CD4-positive, alpha-beta memory T cell (primary cell): ENCODE measurements at places on chromosomes 5 and 9.

- no peaks in the 10 kb centered on the region for H3K36me3 ChIP-seq
- no peaks in the 10 kb centered on the region for H3K27me3 ChIP-seq
- H3K4me3 ChIP-seq, result no peak overlapping the region
- H3K27ac ChIP-seq, result no peak overlapping the region
These were observed 47.3 kb downstream of the S1PR3 start for GRCh38 chr9:89038382-89039103.

GRCh38 chr5:123262216-123262823, 160.9 kb downstream of the CEP120 start:
- no peaks in the 10 kb centered on the region for H3K36me3 ChIP-seq
- H3K27ac ChIP-seq, result no peak overlapping the region
- no peak for DNase-seq
- H3K4me3 ChIP-seq, result no peak overlapping the region
- H3K4me1 ChIP-seq, result no peaks in the 10 kb centered on the region

DNA sequence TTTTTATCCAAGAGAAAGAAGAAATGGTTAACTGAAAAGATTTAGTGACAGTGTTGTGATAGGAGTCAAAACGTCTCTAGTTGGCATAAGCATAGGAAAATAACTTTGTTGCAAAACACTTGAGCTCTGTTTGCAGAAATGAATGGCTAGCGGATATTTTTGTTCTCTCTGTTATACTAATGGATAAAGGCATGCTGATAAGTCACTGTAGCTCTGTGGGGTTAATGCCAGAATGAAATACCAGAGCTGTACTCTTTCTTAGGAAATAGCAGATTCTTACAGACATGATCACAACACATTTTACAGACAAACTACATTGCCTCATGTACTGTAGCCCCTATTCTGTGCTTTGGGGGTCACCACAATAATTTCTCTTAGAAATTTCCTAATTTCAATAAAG, 202.8 kb downstream of the DMRTA1 start:
- H3K36me3 ChIP-seq, result no peaks in the 10 kb centered on the region
- no peaks in the 10 kb centered on the region for H3K4me1 ChIP-seq
- H3K27ac ChIP-seq, result no peak overlapping the region
- no peak overlapping the region for H3K4me3 ChIP-seq
- DNase-seq, result no peak

GRCh38 chr5:143155455-143155854, 248.0 kb downstream of the NR3C1 start:
- no peak overlapping the region for H3K4me3 ChIP-seq
- H3K4me1 ChIP-seq, result no peaks in the 10 kb centered on the region
- DNase-seq, result no peak

GRCh38 chr5:151577566-151577965, 13.6 kb downstream of the FAT2 start:
- no peak overlapping the region for H3K4me3 ChIP-seq
- H3K27ac ChIP-seq, result no peak overlapping the region
